ENCODE measurements at places on chromosomes 13 and 19.

DNA sequence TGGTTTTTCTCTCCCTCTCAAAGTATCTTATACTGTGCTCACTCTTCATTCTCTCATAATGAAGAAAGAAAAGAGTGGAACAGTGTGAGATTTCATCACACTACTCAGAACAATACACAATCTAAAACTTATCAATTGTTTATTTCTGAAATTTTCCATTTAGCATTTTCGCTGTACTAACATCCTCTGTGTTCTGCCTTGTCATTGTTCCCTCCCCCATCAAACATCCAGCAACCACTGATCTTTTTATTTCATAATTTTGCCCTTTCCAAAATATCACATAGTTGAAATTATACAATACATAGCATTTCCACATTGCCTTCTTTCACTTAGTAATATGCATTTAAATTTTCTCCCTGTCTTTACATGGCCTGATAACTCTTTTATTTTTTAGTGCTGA lies 658.7 kb downstream of the SLITRK1 start:
- no peak for DNase-seq

- DNase-seq = no peak
These were observed at the start of the genes PRDX2 and THSD8 for GRCh38 chr19:12801466-12802266. TSS of gene PRDX2 (minus strand) at chr19:12801800. CDS start at chr19:12801261, 539 bp downstream. TSS of gene THSD8 (plus strand) at chr19:12802069. CDS start at chr19:12802072, 3 bp downstream.

DNA sequence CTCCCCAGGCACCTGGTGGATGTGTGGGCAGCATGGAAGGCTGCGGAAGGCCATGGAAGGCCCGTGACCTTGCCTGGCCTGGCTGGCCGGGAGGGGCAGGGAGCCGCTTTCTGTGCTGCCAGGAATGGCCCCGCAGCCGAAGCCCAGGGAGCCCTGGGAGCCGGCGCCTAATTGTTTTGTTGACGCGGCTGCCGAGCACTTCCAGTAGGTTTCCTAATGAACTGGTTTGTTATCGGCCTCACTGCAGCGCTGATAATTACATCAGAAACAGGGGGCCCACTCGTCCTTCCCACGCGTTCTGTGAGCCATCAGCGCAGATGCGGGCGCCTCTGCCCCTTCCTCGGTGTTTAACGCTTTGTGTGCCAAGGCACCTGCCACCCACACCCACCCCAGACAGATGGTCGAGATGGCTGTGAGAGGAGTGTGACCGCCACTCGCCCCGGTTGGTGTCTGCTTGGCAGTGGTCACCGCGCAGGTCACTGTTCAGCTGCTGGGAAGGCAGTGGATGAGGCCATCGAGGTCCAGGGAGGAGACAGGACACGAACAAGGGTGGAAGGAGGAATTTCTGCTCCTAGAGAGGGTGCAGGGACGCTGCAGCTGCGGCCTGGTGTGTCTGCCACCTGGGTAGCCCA lies 124.5 kb downstream of the KDM4B start:
- DNase-seq = no peak

GRCh38 chr13:23771552-23771951 lies 117.6 kb downstream of the MIPEP start:
- DNase-seq = no peak

GRCh38 chr13:83125791-83126190 lies 756.5 kb downstream of the SLITRK1 start:
- no peak for DNase-seq

DNA sequence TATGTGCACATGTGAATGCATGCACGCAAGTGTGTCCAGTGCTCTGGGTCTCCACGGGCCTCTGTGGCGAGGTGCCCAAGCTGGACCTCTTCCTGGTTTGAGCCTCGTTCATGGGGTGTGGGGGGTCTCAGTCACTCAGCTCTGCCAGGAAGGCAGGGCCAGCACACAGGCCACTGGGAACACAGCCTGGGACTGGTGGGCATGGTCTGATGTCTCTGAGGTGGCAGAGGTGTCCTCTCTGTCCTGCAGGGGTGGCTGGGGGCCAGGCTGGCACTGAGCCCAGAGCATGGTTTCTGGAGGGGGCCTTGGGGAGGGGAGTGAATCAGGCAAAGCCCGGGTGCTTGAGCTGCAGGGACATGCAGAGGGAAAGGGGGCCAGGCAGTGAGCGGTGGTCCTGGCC lies 9.4 kb downstream of the LRP3 start:
- no peak for DNase-seq

GRCh38 chr19:33805313-33805712 lies 8.6 kb downstream of the KCTD15 start:
- no peak for DNase-seq

DNA sequence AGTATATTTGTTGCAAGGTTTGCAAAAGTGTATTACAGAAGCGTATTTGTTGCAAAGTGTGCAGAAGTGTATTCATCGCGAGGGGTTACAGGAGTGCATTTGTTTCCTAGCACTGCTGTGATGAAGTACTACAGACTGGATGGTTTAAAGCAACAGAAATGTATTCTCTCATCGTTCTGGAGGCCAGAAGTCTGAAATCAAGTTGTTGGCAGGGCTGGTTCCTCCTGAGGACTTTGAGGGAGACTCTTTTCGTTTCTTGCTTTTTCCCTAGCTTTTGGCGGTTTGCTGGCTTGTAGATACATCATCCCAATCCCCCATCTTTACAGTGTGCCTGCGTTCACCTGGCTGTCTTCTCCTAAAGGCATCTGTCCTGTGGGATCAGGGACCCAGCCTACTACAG lies 127.9 kb upstream of the USP29 start:
- DNase-seq = no peak

Measured in retinal pigment epithelial cell (primary cell).